Left ventricle myocardium inferior (tissue), 1 donor: ENCODE measurements at places on chromosomes 11 and 22. TPM values are rescaled to one million over a fixed set of nuclear protein-coding genes. Genes with fewer than 3 reads are reported as not detected.
A peak's percentile ranks its signal among the peaks of the same experiment; 100 is the strongest.

OR9G4 gene
- not detected for total RNA-seq

PHRF1 gene
- total RNA-seq: 17.7 TPM

BARX2 gene
- not detected for total RNA-seq

LMNTD2 gene
- 0.52 TPM for total RNA-seq

TEX54 gene
- not detected for total RNA-seq

- H3K4me3 ChIP-seq: no peak overlapping the region
- H3K27ac ChIP-seq: no peak overlapping the region
- H3K36me3 ChIP-seq: no peaks in the 10 kb centered on the region
These were observed 145.7 kb downstream of the TTC17 start for GRCh38 chr11:43504316-43504950.

GRCh38 chr11:47565340-47566148 lies at the start of gene PTPMT1:
TSS of gene PTPMT1 (plus strand) at chr11:47565599. CDS start at chr11:47565623, 24 bp downstream.
- H3K4me3 ChIP-seq: peak within 1 kb of the TSS; percentile 98
- peak within 1 kb of the TSS; percentile 82 for H3K27ac ChIP-seq
- peaks cover 24% of the 10 kb centered on the region for H3K4me1 ChIP-seq
- H3K27me3 ChIP-seq: no peaks in the 10 kb centered on the region
- DNase-seq: peak; percentile 82

GRCh38 chr11:115618428-115618827 lies 114.2 kb upstream of the CADM1 start:
- no peaks in the 10 kb centered on the region for H3K27me3 ChIP-seq
- no peak overlapping the region for H3K4me3 ChIP-seq
- no peak overlapping the region for H3K27ac ChIP-seq
- H3K36me3 ChIP-seq: no peaks in the 10 kb centered on the region

GRCh38 chr11:75394085-75394840 lies 5.1 kb upstream of the RPS3 start:
- H3K4me1 ChIP-seq: no peaks in the 10 kb centered on the region
- no peak overlapping the region for H3K4me3 ChIP-seq
- H3K27ac ChIP-seq: no peak overlapping the region
- H3K36me3 ChIP-seq: no peaks in the 10 kb centered on the region
- no peaks in the 10 kb centered on the region for H3K27me3 ChIP-seq

- no peak overlapping the region for H3K27ac ChIP-seq
- H3K27me3 ChIP-seq: no peaks in the 10 kb centered on the region
- H3K36me3 ChIP-seq: no peaks in the 10 kb centered on the region
- H3K4me3 ChIP-seq: no peak overlapping the region
These were observed 58.3 kb upstream of the VSTM5 start for GRCh38 chr11:93908689-93909088.

DNA sequence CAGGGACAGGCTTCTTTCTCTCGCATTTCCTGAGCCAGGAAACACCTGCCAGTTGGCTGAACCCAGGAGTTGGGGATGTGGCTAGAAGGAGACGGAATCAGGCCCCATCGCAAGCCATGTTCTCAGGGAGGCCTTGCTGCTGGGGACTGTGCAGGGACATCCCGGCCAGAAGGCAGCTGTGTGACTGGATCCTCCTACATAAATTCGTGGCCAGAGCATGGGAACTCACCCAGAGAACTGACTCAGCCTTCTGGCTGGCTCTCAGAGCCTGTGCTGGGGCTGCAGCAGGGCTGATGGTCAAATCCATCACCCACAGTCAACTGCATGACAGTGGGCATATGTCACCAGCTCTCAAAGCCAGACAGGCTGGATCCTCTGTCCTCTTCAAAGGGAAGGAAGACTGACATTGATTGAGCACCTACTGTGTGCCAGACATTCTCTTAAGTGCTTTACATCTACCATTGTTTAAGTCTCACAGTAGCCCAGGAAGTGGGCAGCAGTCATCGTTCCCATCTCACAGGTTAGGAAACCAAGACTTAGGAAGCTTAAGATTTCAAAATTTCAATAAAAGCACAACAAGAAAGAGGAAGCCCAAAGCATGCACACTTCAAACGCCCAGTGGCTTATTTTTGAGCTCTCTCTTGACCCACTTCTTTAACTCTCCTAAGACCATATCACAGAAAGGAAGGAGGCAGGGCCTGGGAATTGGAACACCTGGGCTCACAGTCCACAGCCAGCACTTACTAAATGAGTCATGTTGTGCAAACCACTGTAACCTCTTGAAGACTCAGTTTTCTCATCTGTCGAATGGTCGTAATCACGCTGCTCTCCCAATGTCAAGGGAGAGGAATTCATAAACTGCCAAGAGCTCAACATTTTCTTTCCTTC lies 30.9 kb upstream of the CACNG2 start:
- H3K27ac ChIP-seq: no peak overlapping the region
- H3K27me3 ChIP-seq: peaks cover 96% of the 10 kb centered on the region
- DNase-seq: no peak
- no peaks in the 10 kb centered on the region for H3K4me1 ChIP-seq

- H3K27ac ChIP-seq: no peak overlapping the region
- peaks cover 4% of the 10 kb centered on the region for H3K4me1 ChIP-seq
- H3K27me3 ChIP-seq: no peaks in the 10 kb centered on the region
- DNase-seq: no peak
- H3K4me3 ChIP-seq: no peak overlapping the region
- H3K36me3 ChIP-seq: peaks cover 50% of the 10 kb centered on the region
These were observed 16.1 kb downstream of the ALKBH8 start for GRCh38 chr11:107549253-107549953.

GRCh38 chr11:91786097-91786496 lies 438.5 kb upstream of the FAT3 start:
- H3K36me3 ChIP-seq: no peaks in the 10 kb centered on the region
- H3K4me3 ChIP-seq: no peak overlapping the region
- DNase-seq: no peak
- no peaks in the 10 kb centered on the region for H3K4me1 ChIP-seq

DNA sequence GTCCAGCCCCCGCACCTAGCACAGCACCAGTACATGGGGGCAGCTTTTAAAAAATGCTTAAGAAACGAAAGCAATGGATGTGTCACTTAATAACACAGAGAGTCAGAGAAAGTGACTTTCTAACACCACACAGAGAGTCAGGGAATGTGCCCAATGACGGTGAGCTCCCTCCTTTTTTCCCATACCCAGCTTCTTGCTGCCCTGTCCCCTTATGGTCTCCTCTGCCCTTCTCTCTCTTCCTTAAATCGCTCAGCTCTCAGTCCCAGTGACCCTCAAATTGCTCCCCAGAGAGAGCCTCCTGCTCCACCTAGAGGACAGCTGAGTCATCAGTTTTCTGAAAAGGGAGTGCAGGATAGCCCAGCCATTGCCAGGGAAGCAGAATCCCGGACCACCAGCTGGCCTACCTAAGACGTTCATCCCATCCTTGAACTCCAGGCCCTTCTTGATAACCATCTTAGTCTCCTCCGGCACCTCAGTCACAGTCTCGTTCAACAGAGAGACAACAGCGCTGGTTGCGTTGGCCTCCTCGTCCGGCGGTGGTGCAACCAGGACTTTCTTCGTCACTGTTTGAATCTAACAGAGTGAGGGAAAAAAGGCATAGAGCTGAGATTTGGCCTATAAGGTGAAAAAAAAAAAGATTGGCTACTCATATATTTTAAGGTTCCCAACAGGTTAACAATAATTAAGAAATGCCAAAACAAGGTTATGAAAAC lies 113.5 kb downstream of the SLC1A2 start:
- H3K4me3 ChIP-seq: no peak overlapping the region
- H3K27ac ChIP-seq: no peak overlapping the region
- H3K36me3 ChIP-seq: no peaks in the 10 kb centered on the region

- peaks cover 82% of the 10 kb centered on the region for H3K4me1 ChIP-seq
- peaks cover 27% of the 10 kb centered on the region for H3K36me3 ChIP-seq
- H3K27me3 ChIP-seq: no peaks in the 10 kb centered on the region
- peak overlapping the region; percentile 34 for H3K4me3 ChIP-seq
- DNase-seq: peak; percentile 62
These were observed 7.4 kb downstream of the CBX6 start for GRCh38 chr22:38864361-38865191.

DNA sequence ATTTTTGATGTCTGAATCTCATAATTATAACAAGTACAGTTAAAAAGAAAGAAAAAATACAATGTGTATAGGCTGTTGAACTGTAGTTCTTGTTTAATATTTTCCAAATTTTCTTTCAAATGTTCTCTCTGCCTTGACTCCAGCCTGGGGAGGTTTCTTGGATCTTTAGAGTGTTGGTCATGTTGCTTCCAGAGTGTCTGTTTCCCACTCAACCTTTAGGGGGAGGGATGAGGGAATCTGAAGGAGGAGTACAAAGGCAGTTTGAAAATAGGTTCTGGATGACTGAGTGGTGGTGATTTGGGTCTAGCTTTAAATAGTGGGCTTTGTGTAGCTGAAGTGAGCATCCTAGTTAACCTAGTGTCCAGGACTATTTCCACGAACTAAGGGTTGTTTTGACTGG lies 2.0 kb downstream of the CTNND1 start:
- H3K4me1 ChIP-seq: peaks cover 58% of the 10 kb centered on the region
- H3K27me3 ChIP-seq: no peaks in the 10 kb centered on the region
- DNase-seq: no peak
- peak overlapping the region; percentile 94 for H3K27ac ChIP-seq

- H3K4me3 ChIP-seq: no peak overlapping the region
- no peaks in the 10 kb centered on the region for H3K27me3 ChIP-seq
- no peak overlapping the region for H3K27ac ChIP-seq
- no peak for DNase-seq
- peaks cover 26% of the 10 kb centered on the region for H3K4me1 ChIP-seq
These were observed 133.2 kb downstream of the DSCAML1 start for GRCh38 chr11:117663821-117664220.
